ENCODE measurements at places on chromosomes 1 and 21.

DNA sequence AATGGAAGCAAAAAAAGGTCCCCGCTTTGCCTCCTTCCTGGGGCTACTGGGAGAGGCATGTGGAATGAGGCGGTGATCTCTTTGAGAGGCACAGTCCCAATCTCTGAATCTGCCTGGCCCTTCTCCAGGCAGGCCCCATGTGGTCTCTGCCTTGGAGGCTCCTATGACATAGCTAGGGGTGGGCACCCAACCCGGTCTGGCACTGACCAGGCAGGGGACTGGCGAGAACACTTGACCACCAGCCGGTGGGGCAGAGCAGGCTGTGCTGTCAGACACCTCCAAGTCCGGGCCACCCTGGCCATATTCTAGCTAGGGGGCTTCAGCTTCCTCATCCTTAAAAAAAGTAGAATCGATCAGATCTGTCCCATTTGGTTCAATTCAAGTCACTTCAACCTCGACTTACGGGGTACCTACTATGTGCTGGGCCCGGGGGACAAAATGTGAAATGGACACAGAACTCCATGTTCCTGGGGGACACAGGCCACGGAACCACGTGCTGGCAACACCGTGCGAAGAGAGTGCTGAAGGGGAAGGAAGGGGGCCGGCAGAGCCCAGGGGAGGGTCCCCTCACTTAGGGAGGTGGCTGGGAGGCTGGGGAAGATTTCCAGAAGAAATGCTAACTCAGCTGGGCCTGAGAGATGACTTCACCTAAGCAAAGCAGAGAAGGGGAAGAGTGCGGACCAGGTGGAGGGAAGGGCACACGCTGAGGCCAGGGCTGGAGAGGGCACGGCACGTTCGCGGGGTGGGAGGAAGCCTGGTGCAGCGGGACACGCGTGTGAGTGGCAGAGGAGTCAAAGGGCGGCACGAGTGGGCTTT lies 33.3 kb downstream of the HSPG2 start:
- DNase-seq: no peak

DNA sequence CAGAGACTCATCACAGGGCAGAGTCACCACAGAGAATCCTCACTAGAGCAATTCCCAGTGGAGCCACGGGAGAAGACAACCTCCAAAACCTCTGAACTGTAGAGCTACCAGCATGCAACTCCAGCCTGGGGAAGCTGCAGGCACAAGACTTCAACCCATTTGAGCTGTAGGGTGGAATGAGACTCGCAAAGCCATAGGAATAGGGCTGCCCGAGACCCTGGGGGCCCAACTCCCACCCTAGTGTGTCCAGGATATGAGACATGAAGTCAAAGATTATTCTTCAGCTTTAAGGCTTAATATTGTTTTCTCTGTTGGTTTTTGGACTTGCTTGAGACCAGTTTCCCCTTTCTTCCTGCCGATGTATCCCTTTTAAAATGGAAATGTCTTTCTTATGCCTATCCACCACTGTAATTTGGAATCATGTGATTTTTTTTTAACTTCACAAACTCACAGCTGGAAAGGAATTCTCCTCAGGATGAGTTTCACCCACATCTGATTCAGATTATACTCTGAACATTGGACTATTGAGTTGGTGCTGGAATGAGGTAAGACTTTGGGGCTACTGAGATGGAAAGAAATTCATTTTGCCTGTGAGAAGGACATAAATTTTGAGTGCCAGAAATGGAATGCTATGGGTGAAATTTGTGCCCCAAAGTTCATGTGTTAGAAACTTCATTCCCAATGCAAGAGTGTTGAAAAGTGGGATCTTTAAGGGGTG lies 59.6 kb upstream of the ST6GALNAC5 start:
- no peak for DNase-seq

GRCh38 chr21:46190491-46191131 lies 6.4 kb upstream of the SPATC1L start:
- no peak for DNase-seq

DNA sequence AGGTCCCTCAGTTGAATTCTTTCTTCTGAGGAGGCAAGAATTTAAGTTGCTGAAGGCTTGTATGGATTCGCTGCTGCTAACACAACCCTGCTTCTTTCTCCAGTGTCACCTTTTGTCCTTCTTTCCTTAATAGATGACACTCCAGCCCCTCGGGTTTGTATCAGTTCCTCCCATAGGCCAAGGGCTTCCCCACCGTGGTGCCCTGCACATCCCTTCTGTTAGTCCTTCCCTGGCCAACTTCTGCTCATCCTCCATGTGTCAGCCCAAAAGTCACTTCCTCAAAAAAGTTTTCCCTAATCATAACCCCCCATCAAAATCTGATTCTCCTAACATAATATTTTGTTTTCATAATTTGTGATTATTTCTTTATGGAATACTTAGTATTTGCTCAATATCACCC lies 190.4 kb downstream of the RHOU start:
- DNase-seq: no peak

DNA sequence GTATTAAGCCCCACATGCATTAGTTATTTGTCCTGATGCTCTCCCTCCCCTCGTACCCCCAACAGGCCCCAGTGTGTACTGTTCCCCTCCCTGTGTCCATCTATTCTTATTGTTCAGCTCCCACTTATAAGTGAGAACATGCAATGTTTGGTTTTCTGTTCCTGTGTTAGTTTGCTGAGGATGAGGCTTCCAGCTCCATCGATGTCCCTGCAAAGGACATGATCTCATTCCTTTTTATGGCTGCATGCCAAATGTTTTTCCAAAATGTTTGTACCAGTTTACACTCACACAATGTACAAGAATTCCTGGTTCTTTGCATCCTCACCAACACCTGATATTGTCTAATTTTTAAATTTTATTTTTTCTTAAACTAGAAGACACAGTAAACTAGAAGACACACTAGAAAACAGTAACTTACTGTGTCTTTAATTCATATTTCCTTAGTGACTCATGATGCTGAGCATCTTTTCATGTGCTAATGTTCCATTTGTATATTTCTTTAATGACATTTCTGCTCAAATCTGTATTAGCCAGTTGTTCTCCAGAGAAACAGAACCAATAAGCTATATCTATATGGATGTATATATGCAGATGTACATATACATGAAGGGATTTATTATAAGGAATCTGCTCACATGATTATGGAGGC lies 19.4 kb upstream of the USP1 start:
- DNase-seq: no peak

DNA sequence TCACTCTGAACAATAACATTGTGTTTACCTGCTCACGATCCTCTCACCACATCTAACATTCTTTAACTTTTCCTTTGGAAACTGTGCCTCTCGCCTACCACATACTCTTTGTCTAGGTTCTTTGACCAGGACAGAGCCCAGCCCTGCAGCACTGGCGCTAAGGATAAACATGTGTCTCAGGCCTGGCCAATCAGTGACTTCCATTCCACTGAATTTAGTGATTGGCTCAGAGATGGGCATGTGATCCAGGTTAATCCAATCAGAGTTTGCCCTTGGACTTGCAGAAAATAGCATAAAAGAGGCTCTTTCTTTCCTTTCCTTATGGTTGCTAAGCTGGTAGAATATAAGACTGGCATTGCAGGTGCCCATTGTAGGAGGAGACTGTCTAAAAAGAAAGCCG lies 605.7 kb downstream of the MATN1 start:
- DNase-seq: no peak

DNA sequence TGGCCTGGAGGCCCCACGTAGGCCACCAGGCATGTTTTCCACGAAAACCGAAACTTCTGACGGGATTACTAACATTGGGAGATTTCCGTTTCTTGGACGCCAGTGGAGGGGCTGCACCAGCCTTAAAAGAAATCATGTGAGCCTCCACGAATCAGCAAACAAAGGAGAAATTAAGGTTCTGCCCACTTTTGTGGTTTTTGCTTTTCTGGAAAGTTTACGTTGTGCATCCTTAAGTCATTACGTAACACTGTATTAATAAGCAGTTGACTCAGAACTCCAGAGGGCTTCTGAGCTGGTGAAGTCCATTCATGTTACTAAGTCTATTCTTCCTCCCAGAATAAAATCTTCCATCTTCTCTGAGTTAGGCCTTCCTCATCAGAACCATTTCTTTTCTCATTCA lies 168.5 kb downstream of the PSMG1 start:
- no peak for DNase-seq

- no peak for DNase-seq
Observed at GRCh38 chr21:32015461-32016139, 142.8 kb downstream of the HUNK start.

GRCh38 chr1:201248721-201249559 lies 34.4 kb upstream of the PKP1 start:
- DNase-seq: no peak
